ENCODE measurements at places on chromosomes 5 and 9.

DNA sequence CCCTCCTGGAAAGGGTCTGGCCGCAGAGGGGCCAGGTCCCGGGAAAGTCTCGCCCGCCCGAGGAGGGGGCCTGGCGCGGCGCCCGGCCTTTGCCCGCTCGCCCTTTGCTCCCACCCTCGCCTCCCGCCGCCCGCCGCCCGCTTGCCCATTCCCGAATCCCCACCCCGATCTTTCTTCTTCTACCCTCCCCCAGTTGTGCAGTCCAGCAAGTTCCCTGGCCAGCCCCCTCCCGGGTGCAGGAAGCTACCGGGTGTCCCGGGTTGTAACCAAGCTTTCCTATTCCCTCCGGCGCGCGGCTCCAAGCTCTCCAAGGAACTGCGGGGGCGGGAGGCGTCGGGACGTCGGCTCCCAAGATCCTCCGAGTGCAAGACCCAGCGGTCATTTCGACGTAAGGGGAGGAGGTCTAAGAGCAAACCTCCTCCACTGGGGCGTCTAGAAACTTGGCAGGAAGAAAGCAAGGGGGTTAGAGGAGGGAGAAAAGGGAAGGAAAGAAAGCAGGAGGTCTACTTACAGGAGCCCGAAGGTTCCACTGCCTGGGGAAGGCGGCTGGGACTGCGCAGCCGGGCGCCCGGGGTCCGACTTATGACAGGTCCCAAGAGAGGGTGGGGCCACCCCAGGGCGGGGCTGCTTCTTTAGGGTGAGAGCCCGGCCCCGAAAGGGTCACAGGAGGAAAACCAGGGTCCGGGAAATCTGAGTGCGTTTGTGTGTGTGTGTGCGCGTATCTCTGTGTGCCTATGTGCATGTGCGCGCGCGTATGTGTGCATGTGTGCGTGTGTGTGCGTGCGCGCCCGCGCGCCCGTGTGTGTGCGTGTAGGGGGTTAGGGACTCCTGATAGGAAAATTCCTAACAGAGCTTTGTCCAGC is at the start of gene PTGR1:
Gene PTGR1, minus strand, starts transcription at position 556 of the 863 bp plus-strand sequence. CDS start 2,225 bp downstream, outside the sequence.
- peak; percentile 37 for ATAC-seq

- ATAC-seq, result no peak
Observed at GRCh38 chr5:104186100-104186499, 623.5 kb upstream of the NUDT12 start.

- no peak for ATAC-seq
Observed at GRCh38 chr5:81825237-81825636, 74.3 kb upstream of the SSBP2 start.

DNA sequence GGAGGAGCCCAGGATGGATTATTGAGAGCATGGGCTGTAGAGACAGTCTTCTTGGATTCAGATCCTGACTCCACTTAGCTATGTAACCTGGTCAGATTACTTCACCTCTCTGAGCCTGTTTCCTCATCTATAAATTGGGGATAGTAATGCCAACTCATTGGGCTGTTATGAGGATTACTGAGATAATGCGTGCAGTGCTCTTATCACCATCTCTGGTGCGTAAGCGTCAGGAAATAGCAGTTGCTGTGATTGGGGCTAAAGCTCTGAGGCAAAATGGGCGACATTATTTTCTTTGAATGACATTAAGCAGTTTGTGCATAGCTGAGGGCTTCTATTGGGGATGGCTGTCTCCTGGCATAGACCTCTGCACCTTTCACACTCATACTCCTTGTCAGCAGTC is 995 bp upstream of the MSMP start:
- no peak for ATAC-seq

DNA sequence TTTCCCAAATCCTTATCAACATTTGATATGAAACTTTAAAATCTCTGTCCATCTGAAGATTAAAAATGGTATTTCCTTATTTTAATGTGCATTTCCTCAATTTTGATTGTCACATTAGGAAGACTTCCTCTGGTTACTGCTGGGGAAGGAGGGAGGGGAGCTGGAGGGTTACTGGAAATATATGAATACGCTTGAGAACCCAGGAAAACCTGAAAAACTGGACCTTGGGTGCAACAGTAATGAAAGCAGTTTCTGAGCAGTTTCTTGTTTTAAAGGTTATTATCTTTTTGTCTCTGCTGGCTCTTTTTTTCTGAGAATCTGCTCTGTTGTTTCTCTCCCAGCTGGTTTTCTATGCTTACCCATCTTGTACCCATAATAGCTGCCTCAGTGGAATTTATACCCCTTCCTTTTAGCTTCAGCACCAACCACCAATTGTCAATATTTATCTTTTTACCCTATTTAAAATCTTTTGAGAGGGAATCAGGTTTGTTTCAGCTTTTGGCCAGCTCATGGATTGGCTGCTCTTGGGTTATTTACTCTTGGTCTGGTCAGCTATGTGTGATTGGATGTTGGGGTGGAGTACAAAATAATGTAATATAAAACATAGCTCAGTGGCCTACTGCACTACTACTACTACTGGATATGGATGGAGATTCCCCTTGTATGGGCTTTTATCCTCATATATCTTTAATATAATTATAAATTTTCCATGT is 67.4 kb downstream of the UNC13B start:
- no peak for ATAC-seq

DNA sequence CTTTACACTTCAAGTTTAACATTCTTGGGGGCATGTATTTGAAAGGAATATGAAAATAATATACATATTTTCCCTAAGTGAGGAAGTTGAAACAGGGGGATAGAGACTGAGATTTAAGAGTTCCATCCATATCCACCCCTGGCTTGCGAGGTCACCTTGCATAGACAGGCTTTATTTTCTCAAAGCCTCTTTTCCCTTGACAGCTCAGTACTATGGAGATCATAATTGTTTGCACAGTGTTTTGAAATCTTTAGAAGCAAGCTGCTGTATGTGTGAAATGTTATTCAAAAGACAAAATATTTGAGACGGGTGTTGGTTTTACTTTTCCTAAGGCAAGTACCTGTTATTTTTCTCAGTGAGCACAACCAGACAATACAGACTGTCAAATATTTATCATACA is 163.1 kb downstream of the LRRC70 start:
- no peak for ATAC-seq

- no peak for ATAC-seq
Observed at GRCh38 chr5:84362061-84362720, 22.5 kb downstream of the EDIL3 start.

GRCh38 chr5:77430726-77431125 is 61.4 kb downstream of the WDR41 start:
- no peak for ATAC-seq

DNA sequence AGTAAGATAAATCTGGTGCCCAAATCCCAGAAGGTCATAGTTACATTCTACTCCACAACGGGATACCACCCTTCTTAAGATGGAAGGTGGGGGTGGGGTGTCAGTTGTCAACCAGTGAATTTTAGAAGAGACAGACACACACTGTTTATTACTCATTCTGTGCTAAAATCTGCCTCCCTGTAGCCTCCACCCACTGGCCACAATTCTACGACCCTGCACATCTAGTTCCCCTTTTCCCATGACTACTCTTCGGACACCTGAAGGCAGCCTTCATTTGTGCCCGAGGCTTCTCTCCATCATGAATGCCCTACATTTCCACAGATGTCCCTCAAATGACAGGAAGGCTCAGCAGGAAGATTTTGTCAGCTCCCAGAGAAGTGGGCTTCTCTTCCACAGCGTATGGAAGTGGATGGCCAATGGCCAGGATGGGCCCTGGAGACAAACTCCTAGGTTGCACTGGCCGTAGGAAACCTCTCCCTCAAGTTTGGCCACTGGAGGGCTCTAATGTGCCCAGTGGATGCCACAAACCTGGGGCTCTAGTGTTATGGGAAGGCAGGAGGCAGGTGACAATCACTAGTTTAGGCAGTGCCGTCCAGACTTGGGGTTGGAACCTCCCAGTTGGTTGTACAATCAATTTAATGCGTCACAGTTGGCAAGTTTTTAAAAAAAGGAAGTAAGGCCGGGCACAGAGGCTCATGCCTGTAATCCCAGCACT is 46.6 kb downstream of the PTPN3 start:
- ATAC-seq, result no peak

GRCh38 chr9:134503301-134504105 is 138.1 kb upstream of the COL5A1 start:
- no peak for ATAC-seq

DNA sequence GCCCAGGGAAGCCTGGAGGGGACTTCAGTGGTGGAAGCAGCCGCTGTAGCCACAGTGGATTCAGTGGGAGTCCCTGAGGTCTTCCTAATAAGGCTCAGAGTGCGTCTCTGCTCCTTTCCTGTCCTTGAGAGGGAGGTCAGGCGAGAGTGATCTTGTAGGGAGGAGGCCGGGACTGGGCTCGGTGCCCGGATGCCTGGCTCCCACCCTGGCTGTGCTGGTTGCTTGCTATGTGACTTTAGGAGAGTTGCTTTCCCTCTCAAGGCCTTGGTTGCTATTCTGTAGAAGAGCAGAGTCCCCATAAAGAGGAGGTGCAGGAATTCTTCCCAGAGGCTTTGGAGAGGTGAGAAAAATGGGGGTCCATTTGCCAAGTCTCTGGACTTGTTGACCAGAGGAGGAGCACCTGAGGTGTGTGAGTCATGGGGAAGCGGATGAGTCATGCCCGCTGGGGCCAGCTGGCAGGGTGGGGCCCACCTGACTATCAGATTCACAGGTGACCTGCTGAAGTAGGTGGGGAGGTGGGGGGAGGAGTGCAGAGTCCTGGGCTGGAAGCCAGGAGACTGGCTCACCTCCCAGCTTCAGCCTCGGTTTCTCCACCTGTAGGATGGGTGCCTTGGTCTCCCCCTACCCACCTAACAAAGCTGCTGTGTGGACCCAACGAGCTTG is 13.8 kb downstream of the GSN start:
- no peak for ATAC-seq

DNA sequence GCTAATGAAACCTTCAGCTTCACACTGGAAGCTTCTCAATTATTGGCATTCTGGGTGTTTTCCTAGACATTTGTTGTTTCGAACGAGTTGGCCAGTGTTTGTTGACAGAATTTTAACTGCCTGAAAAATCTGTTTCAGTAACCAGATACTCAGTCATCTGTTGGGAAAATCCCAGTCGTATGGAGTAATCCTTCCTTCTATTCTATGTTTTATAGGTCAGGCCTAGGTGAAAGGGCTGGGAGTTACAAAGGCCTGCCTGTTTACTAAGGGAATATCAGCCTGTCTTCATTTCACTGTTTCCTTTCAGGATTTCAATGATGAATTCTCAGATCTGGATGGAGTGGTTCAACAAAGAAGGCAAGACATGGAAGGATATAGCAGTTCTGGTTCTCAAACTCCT is 59.9 kb downstream of the GRAMD2B start:
- ATAC-seq, result no peak
